ENCODE measurements at places on chromosomes 3 and 15.

DNA sequence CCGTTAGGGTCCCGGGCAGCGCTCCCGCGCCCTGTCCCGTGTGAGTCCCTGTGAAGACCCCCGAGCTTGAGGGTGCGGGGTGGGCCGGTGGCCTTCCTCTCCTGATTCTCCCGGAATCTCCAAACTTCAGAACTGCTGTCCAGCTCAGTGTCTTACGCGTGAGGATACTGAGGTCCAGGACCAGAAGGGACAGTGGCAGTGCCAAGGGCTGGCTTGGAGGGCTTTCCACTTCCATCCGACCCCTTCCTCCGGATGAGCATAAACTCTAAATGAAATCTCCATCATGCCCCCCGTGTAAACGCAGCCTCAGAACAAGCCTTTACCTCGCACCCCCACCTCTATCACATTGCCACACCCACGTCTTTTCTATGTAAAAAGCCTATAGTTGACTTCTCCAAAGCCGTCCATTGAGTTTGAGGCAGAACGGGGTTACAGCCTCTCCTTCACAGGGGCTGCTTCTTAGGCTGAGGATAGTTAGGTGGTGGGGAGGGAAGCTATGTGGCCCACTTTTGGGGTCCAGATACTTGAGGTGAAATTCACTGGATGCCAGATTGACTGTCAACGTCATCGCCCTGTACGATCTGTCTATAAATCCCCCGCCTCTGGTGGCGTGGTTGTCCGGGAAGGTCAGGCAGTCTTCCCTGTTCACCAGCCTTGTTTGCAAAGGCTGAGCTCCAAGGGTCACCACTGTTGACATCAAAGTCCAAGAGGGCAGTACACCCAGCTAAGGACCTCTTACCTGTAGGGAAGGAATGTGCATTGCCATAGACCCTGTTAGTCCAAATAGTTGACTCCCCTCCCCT lies 1.1 kb downstream of the EDEM1 start:
- DNase-seq: peak; percentile 63

GRCh38 chr3:42831321-42831713 lies 22.1 kb downstream of the ACKR2 start:
- DNase-seq: peak; percentile 86

DNA sequence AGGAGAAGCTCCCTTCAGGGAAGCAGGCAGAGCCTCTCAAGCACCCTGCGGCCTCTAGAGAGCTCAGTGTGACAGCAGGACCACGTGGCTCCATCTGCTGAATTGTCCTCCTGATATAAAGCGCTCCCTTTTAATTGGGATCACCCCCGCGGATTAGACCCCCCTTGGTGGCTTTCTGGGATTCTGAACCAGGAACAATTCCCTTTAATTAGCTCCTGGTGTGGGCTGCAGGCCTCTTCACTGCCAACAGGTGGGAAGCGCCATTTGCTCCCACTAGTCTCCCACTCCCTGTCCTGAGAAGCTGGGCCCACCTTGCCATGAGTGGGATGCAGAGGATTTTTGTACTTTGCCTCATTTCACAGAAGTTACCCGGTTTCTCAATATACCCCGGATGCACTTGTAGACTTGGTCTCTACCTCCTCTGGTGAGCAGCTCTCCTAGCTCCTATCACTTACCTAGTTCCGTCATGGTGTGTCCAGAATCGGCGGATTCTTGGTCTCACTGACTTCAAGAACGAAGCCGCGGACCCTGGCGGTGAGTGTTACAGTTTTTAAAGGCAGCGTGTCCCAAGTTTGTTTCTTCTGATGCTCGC lies 592 bp downstream of the PGPEP1L start:
- DNase-seq: no peak

- no peak for DNase-seq
Observed at GRCh38 chr15:95468820-95469219, 861.7 kb upstream of the NR2F2 start.

GRCh38 chr15:33344530-33344929 lies 33.8 kb downstream of the RYR3 start:
- no peak for DNase-seq

DNA sequence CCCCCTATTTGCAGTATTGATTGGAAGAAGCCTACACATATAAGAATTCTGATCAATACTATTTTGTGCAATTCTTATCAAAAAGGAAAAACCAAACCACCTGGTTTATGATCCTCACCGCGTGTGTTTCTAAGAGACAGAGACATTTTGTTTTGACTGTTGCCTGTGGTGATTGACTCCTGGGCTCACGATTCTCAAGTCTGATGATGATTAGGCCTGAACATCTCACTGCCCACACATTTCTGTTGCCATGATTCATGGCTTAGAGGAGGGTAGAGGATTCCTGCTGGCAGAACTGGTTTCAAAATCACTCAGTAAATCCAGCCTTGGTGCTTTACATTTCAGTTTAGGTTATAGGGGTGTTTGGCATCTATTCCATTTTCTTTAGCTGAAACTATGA lies 88.3 kb upstream of the UBE3A start:
- no peak for DNase-seq

DNA sequence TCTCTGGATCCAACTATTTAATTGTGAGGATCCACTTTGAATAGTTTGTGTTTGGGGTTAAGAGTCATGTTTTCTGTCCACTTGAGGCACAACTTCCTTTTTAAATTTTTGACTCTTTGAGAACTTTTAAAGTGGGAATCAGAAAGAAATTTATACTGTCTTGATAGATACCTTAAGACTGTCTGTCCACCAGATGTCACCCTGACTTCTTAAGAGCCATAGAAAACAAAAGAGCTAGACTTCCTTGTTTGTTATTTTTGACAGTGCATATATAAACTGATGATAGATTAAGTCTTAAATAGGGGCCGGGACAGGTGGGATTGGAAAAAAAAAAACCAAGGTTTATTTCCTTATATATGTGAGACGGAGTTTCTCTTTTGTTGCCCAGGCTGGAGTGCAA lies 52.1 kb upstream of the WDR72 start:
- DNase-seq: no peak

Measured in activated CD4-positive, alpha-beta T cell treated with anti-CD3 and anti-CD28 coated beads, Interleukin-2, amount 10 ng/mL, durations not matched to agents 7 days and 5 days (primary cell).